NCI-H748 treated with DMSO at 0.1 percent for 48 hours (cell line): ENCODE measurements at places on chromosomes 2 and 18.

GRCh38 chr2:98453083-98453482 lies 8.4 kb downstream of the INPP4A start:
- DNase-seq, result no peak

GRCh38 chr2:237149425-237149824 lies 63.7 kb downstream of the COPS8 start:
- no peak for DNase-seq

DNA sequence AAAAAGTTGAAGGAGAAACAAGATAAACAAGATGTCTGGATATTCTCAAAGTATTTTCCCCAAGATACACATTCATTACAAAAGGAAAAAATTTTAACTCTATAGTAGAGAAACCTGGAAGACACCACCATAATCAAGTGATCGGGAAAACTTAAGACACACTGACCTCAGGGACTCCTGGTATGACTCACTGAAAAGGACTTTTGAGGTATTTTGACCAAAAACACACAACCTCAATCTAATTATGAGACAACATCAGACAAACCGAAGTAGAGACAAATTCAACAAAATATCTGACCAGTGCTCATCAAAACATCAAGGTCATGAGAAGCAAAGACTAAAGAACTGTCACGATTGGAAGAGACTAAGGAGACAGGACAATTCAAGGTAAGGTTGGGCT lies 34.7 kb downstream of the LPIN2 start:
- DNase-seq, result no peak

- DNase-seq, result no peak
These were observed 165.5 kb downstream of the TGIF1 start for GRCh38 chr18:3615374-3615985.

DNA sequence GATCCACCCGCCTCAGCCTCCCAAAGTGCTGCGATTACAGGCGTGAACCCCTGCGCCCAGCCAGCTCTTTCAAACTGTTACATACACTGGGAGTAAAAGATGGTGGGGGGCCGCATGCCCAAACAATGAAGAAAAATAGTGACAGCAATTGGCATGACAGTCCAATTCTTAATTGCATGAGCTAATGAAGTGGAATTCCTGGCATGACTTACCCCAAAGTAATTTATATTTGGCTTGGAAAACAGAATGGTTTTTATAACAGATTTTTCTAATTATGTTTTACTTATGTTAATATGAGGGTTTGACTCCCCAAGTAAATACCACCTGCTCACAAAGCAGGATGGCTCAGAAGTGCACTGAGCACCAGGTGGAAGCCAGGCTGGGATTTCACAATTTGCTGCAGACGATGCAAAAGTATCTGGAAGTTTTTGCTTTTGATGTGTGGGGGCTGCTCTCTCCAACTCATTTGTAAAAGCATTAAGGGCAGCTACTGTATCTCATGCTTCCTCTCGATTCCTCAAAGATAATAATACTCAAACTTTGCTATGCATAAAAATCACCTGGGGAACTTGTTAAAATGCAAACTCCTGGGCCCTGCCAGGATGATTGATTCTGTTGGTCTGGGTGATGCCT lies 24.0 kb upstream of the ATG16L1 start:
- no peak for DNase-seq

DNA sequence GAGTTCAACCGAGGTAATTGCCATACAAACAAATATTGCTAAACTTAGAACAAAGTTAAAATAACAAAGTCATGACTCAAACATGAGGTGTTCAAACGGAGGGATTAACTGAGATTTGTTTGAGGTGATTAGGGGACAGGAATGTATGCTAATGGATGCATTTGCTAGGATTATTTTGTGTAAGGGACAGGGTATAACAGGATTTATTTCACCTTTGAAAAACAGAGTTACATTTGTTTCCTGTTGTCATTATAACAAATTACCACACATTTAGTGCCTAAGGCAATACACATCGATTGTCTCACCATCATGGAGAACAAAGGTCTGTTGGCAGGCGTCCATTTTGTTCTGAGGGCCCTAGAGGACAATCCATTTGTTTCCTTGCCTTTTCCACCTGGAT lies 304.3 kb upstream of the CNTNAP5 start:
- peak; percentile 14 for DNase-seq

DNA sequence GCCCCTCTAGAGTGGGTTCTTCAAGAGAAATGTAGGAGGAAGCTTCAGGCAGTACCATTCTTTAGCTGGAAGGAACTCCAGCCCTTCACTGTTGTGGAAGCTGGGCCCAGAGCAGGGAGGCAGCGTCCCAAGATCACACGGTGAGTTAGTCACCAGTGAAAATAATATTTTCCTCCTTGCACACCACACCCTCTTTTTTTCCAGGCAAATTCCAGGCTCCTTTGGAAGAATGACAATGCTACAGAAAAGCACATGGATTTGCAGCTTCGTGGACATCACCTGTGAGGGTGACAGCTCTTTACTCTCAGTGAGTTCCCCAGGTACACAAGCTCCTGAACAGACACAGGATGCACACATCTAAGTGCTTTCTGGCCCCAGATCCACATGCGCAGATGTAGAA lies 157.1 kb downstream of the COL6A3 start:
- DNase-seq, result no peak
